Foreskin melanocyte (primary cell): ENCODE measurements at places on chromosomes 6 and 20.

DNA sequence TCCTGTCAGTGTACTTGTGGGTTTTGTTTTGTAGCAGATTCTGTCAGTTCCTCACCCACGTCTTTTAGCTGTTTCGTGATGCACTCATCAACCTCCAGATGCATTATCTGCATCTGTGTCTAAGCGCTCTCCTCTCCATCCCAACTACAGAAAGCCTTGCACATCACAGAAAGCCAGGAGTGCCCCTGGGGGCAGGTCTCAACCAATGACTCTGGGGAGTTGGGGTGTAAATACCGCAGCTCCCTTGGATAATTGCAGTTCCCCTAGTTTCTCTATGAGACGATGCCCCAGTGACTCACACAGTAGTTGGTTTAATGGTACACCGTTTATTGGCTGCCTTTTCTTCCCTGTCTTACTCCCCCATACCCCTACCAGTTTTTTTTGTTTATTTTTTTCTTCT, 158.1 kb downstream of the SOX4 start:
- no peak for DNase-seq

GRCh38 chr6:109738255-109738654, 47.2 kb downstream of the FIG4 start:
- no peak for DNase-seq

DNA sequence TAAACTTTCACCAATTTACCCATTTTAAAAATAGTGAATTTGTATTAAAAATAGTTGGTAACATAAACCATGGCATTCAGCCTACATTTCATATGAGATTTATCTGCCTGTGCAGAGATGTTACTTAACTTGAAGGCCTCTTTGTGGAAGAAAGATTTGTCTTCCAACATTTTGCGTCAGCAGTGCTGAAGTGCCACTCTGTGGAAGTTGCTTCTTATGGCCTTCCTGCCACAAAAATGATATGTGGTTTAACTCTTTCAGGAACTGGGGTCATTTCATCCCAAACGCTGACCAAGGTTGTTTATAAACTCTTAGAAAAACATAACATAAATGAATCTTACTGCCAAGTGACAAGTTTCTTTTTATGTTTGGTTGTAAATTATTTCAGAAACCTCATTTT, 246.8 kb downstream of the ARID1B start:
- DNase-seq = no peak

- DNase-seq = no peak
Measured at GRCh38 chr6:131293472-131293911, 158.2 kb downstream of the AKAP7 start.

DNA sequence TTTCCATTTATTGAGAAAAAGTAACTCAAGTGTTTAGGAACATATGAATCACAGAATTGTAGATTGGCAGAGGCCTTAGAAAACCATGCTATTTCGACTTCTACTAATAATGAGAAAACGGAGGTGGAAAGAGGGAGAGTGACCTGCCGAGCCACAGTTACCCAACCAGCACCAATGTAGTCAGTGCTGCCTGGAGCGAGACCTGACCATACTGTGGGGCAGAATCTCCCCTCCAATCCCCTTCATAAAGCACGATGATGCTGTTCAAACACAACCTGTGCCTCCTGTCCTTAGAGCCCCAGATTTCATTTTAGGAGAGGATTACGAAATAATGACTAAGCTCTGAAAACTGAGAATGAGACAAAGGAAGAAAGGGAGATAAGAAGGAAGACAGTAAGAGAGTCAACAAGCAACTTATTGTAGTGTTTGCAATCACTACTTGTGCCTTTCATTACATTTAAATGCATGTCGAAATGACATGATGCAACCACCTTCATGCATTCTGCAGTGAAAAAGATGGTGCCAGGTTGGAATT, 70.6 kb downstream of the ATXN1 start:
- no peak for DNase-seq

DNA sequence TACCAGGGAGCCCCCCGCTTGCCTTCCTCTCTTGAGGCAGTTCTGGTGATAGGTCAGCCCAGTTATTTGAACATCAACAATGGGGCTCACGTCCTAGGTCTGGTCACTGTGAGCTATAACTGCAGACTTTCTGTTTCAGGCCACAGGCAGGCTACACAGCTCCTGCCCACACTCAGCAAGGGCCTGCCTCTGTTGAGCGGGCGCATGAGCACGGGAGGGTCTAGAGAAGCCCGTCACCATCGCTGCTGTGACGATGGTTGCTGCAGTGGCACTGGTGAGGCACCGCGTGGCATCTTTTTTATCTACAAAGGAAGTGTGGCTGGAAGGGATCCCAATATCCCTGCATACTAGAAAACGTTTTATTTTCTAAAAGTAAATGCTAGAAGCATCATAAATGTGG, 77.8 kb downstream of the RAMACL start:
- DNase-seq = no peak

GRCh38 chr20:58150772-58151171, 77.7 kb downstream of the ANKRD60 start:
- DNase-seq = no peak

DNA sequence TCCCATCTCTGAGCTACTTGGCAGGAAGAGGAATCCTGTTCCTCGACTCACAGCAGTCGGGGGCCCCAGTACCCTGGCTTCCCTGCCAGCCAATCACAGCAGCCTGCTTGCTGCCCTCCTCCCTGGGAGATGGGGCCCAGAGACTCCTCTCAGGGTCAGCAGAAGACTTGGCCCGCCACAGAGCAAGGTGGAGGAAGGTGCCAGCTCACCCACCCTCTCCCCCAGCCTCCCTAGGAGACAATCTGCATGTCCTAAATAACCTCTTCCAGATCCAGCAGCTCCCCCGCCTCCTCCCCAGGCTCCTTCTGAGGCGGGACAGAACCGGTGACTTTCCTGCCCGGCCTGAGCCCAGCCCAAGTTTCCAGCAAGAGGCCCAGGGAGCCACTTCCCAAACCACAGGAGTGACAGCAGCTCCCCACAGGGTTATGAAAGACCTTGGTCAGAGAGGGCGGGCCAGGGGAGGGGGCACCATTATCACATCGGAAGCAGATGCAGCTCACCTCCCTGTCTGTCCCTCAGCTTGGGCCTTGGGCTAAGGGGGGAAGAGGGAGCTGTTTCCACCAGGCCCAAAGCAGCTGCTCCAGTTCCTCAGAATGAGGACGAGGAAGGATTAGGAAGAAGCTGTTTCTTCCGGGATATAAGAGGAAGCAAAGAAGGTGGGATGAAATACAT, 2.3 kb downstream of the CCND3 start:
- DNase-seq = no peak

- peak; percentile 71 for DNase-seq
Measured at GRCh38 chr20:44582311-44583025, at the start of gene PKIG. PKIG (plus strand) TSS chr20:44582579; CDS start chr20:44614557, 31,978 bp downstream.

DNA sequence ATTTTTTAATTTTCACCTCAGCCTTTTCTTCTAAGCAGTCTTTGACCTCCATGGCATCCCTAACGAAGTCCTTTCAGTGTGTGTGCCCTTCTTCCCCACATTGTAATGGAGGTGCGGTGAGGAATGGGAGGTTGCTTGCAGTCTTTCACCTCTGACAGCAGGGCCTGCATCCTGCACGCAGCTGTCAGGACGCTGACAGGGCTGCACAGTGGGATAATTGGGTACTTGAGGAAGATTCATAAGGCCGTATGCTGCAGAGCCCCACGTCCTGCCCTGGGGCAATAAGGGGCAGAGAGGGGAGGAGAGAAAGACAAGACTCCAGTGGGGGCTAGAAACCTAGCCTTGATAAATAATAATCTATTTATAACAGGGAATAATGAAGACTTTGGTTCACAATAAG, 184.7 kb downstream of the SAMD5 start:
- DNase-seq = no peak

- no peak for DNase-seq
Measured at GRCh38 chr6:137236581-137237355, 17.6 kb upstream of the IFNGR1 start.

DNA sequence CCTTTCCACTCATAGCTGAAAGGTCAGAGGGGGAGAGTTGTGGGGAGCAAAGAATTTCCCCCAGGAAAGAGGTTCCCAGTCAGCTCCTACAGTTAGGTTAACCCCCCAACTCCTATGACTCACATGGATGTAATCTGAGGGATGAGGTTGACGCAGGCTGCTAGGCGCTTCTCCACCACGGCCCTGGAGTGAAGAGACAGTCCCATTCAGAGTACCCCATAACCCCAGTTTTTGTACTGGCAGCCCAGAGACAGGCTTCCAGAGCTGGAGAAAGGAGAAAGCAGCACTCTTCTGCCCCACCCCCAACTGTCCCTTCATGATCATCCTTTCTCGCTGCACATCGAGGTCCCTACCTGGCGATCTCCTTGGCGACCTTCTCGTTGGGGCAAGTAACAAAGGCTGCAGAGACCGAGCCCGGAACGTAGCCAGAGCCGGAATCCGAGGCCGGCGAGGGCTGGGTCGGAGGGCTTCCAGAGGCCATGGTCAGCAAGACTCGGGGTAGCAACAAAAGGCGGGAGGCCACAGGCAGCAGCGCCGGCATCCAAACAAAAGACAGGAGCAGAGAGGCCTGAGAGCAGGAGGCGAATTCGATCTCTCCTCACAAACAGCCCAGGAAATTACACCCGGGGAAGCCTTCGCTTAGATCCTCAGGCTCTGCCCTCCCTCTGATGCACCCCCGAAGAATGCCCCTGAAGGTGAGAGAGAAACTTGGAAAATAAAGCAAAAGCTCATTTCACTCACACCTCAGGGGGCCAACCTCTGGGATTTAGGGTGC, 592 bp downstream of the CUTA start:
- no peak for DNase-seq

DNA sequence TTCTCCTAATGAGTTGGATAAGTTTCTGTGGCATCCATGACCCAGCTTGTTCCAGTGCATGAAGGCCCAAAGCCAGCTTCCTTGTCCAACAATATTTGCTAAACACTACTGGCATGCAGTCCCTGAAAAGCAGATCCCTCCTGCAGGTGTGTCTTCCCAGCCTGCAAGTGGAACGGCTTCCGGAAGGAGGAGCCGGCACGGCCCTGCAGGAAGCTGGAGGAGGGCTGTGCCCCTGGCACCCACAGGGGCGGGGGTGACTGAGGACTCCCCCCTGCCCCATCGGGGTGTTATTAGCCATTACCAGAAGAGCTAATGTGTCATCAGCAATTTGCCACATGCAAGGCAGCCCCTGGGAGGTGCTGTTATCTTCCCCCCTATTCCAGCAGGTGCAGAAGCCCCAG, 27.4 kb downstream of the NPEPL1 start:
- DNase-seq = no peak

- no peak for DNase-seq
Measured at GRCh38 chr6:139443231-139444112, 69.0 kb upstream of the CITED2 start.

DNA sequence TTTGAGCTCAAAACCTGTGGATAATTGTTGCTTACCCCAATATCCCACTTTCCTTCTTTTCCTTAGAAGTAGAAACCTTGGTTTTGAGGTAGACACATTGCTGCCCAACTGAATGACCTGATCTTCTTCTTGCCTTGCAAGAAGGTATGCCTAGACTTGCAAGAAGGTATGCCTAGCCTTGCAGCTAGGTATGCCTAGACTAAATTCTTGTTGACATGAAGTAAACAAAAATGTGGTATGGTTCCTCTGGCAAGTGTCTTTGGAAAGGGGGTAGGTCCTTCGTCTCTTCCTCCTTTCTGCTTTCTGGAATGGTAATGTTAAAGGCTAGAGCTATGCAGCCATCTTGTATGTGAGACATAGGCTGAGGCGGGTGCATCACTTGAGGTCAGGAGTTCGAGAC, 129.2 kb downstream of the GMPR start:
- no peak for DNase-seq

DNA sequence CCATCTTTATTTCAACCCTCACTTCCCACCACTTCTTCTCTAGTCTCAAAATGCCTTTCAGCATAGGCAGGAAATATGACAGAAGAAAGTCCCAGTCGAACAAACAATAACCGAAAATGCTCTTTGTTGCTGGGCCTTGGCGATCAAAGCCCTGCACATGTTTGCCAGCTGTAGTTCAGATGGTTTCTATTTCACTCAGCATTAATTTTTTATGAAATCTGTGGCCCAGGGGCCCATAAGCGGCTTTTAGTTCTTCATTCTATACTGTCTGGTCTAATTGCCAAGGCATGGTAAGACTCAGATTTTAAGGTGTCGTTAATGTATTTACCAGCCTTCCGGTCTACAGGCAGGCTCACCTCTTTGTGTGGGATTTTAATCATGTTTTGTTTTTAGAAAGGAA, 10.9 kb upstream of the F13A1 start:
- DNase-seq = no peak

- DNase-seq = peak; percentile 55
Measured at GRCh38 chr6:139364302-139364981, 10.0 kb downstream of the CITED2 start.

DNA sequence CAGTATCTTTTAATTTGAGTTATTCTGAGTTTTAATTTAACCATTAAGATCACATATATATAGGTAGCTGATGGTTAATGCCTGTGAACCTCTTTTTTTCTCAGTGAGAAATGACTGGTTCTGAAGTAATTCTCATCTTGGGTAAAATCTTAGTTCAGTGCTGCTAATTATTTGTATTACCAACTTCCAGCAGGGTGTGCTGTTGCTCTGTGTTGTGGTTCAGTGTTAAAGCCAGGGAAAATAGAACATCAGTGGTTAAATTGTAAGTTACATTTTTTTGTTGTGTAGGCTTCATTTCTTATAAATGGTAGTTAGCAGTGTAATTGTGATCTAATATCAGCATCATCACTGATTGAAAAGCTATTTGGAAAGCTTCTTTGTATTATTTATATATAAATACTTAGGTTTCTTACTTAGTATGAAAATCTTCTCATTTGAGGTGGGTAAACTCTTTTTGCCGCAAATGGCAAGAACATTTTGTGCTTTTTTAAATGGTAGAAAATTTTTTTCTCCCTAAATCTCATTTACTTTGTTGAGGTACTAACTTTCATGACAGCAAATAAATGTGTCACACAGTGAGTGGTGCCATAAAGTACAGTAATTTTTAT, 43.7 kb downstream of the CDC5L start:
- DNase-seq = peak; percentile 53

DNA sequence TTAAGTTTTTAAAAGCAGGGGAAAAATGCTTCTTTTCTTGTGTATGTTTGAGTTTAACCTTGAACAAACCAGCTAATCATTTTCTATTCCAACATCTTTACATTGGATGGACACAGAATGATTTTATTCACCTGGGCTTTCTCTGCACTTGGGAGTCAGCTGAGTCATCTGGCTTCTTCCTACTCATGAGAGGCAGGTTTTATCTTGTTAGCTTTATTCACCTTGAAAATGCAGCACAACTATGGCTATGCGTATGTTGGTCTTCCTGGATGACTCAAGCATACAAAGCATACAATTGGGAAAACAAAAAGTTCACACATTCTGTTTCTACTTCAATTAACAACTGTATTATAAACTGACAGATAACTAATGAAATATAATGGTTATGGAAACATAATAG, 737.7 kb downstream of the FRK start:
- DNase-seq = no peak

GRCh38 chr20:51493346-51493791, 49.1 kb downstream of the NFATC2 start:
- DNase-seq = no peak

DNA sequence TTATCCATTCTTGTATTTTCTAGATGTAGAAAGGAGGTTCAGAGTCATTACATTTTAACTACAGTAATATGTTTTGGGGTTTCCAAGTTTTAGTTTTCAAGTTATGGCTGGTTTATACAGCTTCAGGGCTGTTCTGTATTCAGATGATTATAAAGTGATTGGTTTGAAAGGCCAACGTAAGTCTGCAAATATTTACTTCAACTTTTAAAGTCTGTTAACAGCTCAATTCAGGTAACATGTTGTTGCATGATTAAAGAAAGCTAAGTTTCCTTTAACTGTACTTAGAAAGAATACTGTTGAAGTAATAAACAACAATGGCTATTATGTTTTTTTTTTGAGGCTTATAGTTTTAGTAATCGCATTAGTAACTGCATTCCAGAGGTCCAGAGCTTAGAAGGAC, 22.8 kb upstream of the GCLC start:
- DNase-seq = no peak
